ENCODE measurements at places on chromosomes 11 and 22.

DNA sequence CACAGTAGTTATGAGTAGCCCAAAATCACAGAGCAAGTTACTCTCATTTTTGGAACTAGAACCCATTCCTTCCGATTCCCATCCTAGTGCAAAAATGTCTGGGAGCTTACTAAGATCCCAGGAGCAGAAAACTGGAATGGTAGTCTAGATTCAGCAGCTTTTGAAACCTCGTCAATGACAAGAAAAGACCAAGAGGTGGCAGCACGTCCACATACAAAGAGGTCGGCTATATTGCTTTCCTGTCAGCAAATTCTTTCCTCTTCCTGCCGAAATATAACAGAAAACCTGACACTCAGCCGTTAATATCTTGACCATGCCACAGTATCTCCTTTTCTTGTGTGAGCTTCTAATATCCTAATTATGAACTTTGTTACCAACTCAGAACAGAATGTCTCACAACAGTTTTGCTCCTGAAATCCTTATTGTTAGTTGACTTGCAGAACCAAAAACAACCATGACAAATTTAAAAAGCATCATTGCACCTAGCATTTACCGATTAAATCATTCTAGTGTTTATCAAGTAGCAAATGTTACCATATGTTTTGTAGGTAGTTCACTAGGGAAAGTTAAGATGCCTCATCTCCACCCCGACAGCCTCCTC is 92.8 kb upstream of the OR9G4 start:
- no peak for DNase-seq

DNA sequence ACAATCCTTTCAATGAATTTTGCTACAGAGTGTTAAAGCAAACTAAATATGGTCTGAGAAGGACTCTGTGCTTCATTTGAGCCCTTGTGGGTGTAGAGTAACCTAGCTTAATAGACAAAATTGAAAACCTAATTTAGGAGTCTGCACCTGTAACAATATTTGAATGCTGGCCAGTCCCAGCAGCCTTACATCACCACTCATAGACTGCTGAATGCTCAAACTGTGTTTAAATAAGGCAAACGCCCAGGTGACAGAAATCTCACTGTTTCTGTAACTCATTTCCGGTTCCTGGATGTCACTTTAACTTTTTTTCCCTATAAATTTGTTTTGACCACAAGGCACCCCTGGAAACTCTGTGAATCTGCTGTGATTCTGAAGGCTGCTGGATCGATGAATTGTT is 45.5 kb upstream of the GLYATL1B start:
- DNase-seq = no peak

- DNase-seq = no peak
Observed at GRCh38 chr22:36067235-36067558, 38.6 kb upstream of the RBFOX2 start.

- DNase-seq = no peak
Observed at GRCh38 chr11:79525257-79525656, 84.4 kb upstream of the TENM4 start.

DNA sequence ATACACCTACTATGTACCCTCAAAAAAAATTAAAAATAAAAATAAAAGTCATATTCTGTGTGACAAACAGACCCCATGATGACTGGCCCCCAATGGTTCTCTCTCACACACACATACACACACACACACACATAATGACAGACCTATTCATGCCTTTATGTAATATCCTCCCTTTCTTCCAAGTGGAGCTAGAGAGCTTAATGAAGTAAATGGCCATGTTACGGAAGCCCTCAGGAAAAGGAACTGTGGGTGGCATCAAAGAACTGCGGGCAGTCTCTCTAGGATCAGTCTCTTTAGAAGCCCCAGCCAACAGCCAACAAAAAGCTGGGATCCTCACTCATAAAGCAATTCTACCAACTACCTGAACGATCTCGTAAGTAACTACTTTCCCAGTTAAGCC is 125.5 kb downstream of the SIK3 start:
- no peak for DNase-seq

DNA sequence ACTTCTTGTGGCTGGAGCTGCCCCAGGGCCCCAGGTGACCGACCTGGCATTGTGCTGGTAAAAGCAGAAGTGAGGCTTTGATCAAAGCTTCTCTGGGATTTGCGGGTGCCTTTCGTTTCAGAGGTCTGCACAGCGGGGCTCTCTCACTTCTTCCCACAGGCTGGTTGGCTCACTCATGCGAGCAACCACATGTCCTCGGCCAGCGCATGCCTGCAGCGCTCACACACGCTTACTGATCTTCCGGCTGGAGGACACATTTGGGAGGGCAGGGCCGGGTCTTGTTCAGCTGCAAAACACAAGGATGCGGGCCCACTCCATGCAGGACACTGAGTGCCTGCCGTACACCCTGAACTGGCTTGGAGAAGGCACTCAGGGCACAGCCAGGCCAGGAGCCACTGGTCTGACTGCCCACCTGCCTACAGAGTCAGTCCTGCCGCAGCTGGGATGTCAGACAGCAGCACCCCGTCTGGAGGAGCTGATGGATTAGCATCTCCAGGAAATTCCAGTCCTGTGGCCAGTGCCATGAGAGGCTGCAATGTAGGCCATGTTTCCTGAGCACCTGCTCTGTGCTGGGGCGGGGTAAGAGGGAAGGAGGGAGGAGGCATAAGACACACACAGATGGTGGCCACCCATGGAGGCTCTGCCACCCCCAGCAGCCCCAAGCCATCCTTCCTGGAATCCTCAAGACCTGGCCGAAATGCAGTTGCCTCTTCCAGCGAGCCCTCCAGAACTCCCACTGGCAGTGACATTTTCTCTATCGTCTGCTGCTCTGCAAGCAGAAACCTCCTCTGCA is 1383.2 kb downstream of the BRD1 start:
- no peak for DNase-seq

DNA sequence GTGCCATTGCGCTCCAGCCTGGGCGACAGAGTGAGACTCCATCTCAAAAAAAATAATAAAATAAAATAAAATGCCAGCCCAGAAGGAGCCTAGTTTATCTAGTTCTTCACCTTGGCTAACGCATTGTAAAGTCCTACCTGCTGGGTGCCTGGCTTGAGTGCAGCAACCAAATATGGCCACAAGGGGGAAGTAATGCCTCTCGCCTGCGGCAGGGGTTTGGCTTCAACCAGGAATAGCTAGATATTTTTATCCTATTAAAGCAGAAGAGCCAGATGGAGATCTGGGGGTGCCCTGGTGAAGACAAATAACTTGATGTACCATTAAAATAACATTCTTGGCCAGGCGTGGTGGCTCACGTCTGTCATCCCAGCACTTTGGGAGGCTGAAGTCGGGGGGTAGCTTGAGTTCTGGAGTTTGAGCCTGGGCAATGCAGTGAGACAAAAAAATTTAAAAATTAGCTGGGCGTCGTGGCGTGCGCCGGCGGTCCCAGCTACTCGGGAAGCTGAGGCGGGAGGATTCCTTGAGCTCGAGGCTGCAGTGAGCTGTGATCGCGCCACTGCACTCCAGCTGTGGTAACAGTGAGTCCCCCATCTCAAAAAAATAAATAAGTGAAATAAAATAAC is 20.6 kb upstream of the PLEKHB1 start:
- DNase-seq = peak; percentile 28

DNA sequence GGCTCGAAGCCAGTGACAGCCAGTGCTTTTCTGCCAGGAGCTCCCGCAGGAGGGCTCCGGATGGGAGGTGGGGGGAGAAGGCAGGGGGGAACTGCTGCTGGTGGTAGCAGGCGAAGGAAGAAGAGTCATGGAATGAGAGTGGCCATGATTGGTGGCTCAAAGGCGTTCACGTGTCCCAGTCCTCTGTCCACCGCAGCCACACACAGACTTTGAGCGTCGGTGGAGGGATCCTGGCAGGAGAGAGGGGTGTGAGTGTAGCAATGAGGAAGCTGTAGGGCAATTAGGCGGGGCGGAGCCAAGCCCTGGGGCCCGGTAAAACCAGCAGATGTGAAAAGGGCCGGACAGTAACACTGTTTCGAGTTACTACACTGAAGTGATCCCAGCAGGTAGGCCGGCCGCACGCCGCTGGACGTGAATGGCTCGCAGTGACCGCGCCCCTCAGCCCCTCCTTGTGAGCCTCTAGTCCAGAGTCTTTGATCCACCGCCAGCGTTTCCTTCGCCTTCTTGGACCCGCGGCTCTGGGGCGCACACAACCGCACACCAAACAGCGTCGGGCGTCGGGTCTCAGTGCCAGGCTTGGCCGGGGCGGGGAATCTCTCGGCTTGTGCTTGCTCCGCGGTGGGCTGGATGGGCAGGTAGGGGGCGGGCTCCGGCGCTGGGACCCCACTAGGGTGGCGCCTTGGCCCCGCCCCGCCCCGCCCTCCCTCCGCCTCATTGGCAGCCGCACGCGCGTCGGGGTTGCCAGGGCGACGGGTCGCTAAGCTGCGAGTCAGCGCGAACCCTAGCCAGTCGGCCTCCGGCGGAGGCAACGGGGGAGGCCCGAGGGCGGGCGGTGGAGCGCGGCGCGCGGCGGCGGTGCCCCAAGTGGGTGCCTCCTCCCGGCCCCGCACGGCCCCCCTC is at the start of gene LRRC10B:
TSS of gene LRRC10B (plus strand) at position 788 of the 900 bp plus-strand sequence. CDS start 250 bp downstream, outside the sequence.
- peak; percentile 30 for DNase-seq

- DNase-seq = no peak
Observed at GRCh38 chr22:29265929-29266328, 1.9 kb downstream of the RHBDD3 start.

GRCh38 chr11:8823174-8823742 is 87.7 kb upstream of the AKIP1 start:
- no peak for DNase-seq

DNA sequence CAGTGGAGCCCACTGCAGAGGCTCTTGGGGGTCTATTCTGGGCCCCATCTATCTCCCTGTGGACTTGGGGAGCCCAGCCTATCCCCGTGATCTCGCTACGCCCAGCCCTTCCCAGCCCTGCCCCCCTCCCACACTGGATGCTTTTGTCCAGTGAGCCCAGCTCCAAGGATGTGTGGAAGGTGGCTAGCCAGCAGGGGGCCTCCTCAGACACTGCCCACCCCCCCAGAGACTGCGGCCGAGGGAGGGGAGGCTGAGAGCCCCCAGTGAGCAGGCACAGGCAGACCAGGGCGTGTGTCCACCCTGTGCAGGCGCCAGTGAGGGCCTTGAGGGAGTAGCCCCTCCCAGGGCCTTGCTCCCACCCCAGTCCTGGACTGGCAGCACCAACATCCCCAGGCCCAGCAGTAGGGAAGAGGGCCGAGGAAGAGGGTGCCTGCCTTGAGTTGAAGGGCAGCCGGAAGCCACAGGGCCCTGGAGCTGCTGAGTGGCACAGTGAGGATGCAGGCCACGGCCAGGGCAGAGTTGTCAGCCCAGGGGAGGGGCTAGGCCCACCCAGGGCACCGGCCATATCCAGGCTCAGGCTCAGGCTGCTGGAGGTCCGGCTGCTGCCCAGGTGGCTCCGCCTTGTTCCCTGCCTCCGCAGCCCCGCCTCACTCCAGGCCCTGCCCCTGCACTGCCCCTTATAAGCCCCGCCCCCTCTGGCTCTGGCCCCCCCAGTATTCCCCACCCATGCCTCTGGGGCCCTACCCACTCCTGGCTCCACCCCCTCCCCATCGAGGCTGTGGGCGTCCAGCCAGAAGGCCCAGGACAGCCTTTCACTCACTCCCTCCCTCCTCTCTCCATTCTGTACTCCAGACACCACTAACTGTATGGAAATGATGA is 28.0 kb downstream of the MOB2 start:
- no peak for DNase-seq

DNA sequence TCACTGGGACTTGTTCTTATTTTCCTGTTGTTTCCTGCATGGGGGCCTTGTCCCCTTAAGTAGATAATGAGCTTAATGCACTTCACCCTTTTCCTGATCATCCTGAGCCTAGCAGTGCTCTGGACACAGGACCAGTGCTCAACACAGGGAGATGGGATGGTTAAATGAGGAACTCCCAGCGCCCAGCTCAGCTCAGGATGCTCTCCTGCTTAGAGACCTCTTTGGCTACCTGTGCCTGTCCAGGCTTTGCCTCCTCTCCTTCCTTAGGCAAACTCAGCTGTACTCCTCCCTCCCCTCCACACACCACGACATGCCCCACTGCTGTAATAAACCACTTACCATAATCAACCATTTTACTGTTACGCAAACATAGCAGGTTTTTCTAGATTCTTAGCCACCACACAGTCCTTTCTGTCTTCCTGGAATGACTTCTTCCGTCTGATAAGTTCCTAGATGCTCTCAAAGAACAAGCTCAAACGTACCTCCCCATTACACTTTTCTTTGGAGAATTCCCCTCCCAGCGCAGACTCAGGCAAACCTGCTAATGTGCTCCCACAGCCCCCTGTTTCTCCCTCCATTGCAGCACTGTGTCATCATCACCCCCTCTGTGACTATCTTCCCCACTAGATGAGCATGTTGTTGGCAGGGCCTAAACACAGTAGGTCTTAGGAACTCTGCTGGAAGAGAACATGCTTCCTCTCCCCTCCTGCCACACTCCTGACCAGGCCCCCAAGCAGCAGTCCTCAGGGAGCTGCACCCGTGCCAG is 113.6 kb downstream of the MICAL2 start:
- DNase-seq = no peak

- no peak for DNase-seq
Observed at GRCh38 chr11:134578807-134579723, 167.0 kb upstream of the B3GAT1 start.

DNA sequence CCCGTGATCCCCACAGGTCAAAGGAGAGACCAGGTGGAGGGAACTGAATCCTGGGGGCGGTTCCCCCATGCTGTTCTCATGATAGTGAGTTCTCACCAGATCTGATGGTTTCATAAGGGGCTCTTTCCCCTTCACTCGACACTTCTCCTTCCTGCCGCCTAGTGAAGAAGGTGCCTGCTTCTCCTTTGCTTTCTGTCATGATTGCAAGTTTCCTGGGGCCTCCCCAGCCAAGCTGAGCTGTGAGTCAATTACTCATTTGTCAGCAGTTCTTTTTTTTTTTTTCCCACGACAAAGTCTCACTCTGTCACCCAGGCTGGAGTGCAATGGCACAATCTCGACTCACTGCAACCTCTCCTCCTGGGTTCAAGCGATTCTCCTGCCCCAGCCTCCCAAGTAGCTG is 1530.4 kb downstream of the BRD1 start:
- no peak for DNase-seq

- no peak for DNase-seq
Observed at GRCh38 chr22:19808873-19809478, 45.7 kb downstream of the GNB1L start.

GRCh38 chr11:130555251-130555841 is 106.9 kb downstream of the ADAMTS15 start:
- no peak for DNase-seq

DNA sequence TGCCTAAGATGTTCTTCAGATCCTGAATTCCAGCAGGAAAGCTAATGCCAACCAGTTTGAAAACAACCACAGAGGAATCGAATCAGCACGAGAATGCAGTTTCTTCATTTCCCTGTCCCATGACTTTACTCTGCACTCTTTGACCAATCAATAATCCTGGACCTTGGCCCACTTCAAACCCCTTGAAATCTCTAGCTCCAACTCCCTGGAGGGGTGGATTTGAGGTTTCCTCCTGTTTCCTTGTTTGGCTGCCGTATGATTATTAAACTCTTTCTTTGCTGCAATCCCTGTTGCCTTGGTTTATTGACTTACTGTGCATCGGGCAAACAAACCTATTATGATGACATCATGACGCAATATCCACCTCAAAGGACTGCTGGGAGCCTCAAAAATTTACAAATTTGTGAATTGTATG is 109.3 kb downstream of the FBXO7 start:
- no peak for DNase-seq

- no peak for DNase-seq
Observed at GRCh38 chr11:30573951-30574350, 12.2 kb downstream of the MPPED2 start.
